ENCODE measurements at places on chromosomes 2 and 18.

DNA sequence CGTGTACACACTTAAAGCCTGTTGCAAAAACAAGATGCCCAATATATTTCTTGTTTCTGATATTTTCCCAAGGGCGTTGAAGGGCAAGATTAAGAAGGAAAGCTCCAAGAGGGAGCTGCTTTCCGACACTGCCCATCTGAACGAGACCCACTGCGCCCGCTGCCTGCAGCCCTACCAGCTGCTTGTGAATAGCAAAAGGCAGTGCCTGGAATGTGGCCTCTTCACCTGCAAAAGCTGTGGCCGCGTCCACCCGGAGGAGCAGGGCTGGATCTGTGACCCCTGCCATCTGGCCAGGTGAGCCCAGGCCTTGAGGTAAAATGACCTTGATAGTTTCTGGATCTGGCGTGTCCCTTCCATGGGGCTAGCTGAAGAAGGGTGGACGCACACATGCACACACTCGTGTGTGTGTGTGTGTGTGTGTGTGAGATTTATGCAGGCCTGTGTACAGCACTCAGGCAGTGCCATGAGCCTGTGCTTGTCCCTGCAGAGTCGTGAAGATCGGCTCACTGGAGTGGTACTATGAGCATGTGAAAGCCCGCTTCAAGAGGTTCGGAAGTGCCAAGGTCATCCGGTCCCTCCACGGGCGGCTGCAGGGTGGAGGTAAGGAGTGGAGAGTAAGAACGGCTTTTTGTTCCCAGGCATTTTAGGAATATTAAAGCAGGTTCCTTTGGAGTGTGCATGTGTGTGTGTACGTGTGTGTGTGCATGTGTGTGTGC, 23.6 kb downstream of the MLPH start:
- no peak for DNase-seq

DNA sequence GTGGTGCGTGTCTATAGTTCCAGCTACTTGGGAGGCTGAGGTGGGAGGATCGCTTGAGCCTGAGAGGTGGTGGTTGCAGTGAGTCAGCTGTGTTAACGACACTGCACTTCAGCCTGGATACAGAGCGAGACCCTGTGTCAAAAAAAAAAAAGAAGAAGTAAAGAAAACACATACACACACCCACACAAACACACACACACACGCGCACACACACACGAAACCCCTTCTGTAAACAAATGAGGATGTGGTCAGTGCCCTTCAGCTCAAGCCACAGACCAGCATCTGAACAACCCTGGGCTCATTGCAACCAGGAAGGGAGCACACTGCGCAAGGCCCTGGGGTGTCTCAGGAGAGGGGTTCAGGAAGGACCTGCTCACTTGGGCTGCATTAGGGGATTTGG, 47.9 kb upstream of the KCNF1 start:
- DNase-seq: no peak

DNA sequence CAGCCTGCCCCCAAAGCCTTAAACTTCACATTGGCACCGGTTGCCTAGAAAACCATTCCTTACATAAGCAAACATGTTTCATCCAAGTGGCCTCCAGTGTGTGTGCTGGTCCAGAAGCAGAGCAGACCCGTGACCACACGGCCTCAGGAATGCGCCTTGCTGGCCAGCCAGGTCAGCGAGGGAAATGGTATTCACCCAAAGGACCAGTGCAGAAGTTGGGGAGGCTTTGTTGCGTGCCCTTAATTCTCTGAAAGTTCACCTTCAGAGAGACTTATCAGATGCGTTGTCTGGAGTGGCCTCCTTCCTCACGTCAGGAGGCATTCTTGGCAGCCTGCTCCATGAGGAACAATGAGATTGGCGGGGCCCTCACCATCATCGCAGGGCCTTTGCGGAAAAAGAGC, 25.9 kb downstream of the NRP2 start:
- no peak for DNase-seq

- peak; percentile 76 for DNase-seq
Observed at GRCh38 chr18:58638441-58638840, 9.6 kb upstream of the ALPK2 start.

DNA sequence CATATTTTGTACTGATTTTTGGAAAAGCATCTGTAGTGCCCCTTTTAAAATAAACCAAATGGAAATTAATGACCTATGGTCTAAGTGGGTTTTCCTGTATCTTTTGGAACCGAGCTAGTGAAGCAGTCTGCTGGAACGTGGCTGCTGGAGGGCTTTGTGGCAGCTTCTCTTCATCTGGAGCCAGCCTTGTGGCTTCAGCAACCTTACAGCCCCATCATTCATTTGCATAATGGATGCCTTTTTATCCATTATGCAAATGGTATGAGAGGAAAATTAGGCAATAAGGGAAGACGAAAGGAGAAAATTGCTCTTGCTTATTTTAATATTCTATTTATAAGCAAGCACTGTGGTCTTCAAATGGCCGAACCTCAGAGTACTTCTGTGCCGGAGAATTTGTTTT, 421.0 kb downstream of the PARD3B start:
- no peak for DNase-seq

Measured in NAMALWA (cell line).